ENCODE measurements at places on chromosomes 7 and 10.

DNA sequence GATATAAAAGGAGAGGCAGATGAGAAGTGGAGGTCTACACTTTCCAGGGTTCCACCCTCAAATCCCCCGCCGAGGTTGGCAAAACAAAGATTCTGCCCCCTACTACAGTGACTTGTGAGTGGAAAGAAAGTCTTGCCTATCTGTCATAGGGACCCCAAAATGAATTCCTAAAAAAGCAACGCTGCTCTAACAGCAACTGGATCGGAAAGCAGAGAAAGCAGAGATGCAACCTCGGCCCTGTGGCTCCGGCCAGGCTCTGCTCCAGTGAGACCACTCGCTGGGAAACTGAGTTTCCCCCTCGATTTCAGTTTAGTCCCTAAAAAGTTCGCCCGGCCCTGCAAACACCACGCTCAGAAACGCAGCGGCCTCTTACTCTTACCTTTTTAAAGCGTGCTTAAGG is 297.9 kb upstream of the NFE2L3 start:
- DNase-seq = no peak

GRCh38 chr10:95377950-95378349 is 87.1 kb upstream of the PDLIM1 start:
- no peak for DNase-seq

DNA sequence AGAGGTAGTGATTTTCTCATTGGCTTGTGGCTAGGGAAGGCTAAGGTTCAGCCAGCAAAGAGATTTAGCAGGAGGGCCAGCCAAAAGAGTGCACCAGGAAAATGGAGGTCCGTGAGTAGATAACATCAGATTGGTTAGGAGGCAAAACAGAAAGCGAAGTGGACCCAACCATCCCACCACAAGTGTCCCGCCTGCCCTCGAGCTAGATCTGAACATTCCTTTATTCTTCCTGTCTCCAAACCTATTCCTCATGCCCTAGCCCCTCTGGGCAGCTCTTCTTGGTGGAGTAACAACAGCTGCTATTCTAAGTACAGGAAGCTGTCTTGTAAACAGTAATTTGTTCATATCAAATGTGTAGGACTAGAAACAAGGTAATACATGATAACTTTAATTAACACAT is 85.7 kb upstream of the BET1 start:
- no peak for DNase-seq

DNA sequence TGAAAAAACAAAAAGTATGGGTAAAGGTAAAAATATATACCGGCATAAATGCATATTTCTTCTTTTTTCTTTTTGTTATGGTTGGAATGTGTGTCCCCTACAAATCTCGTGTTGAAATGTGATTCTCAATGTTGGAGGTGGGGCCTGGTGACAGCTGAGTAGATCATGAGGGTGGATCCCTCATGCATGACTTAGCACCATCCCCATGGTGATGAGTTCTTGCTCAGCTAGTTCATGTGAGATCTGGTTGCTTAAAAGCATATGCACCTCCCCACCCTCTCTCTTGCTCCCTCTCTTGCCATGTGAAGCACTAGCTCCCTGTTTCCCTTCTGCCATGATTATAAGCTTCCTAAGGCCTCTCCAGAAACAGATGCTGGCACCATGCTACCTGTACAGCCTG is 93.3 kb downstream of the HYCC1 start:
- no peak for DNase-seq

- no peak for DNase-seq
These were observed 40.8 kb downstream of the COPG2 start for GRCh38 chr7:130627775-130628174.

GRCh38 chr7:91537260-91538152 is 273.3 kb downstream of the FZD1 start:
- no peak for DNase-seq

DNA sequence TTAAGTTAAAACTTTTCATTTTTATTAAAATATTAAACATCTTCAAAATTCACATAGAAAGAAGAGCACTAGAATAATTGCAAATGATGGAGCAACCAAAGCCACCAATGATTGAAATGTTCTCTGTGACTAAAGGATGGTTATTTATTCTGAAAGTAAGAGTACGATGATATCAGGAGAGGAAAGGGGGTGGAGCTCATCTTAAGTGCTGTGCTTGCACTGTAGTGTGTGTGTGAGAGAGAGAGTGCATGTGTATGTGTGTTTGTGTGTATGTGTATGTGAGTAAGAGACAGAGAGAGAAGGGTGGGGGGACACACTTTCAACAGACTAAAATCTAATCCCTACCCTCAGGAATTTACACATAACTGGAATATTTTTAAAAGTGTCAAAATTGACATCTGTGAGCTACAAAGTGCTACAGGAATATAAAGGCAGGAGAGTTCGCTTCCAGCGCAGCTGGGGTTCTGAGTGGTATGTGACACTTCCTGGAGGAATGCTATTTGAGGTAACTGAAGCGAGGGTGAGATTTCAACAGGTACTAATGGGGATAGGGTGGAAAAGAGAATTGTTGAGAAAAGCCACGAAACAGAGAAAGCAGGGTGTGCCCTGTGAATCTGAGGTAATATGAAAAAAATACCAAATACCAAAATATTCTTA is 57.2 kb upstream of the SMNDC1 start:
- no peak for DNase-seq

- no peak for DNase-seq
These were observed 184.4 kb upstream of the LYZL2 start for GRCh38 chr10:30813872-30814481.

GRCh38 chr7:17492437-17492836 is 194.0 kb downstream of the AHR start:
- DNase-seq = no peak

GRCh38 chr10:1395025-1395480 is 338.9 kb downstream of the WDR37 start:
- DNase-seq = no peak
